ENCODE measurements at places on chromosomes 2 and 18.

- DNase-seq: peak; percentile 97
These were observed at the start of gene HNMT for GRCh38 chr2:137964066-137964858. Gene HNMT (plus strand): TSS chr2:137964473. CDS start chr2:137964492, 19 bp downstream.

- no peak for DNase-seq
These were observed 1325.0 kb upstream of the CDH2 start for GRCh38 chr18:29501952-29502351.

DNA sequence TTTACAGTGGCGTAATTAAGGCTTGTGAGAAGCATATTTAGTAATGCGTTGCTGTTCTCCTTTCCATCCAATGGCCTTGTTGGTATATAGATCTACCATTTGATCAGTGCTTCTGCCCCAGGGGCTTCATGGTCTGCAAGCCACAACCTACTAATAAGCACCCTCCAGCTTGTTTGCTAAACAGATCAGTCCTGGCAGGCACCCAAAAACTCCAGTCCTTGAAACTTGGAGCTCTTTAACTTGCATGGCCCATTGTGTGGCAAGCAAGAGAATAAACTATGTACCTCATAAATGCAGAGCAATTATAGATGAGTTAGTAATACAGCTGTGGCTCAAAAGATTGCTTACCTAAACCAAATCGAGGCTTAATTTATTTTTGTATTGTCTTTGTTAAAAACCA is 158.5 kb downstream of the FTCDNL1 start:
- no peak for DNase-seq

- DNase-seq: no peak
These were observed 72.5 kb downstream of the FAM210A start for GRCh38 chr18:13653746-13654433.

- no peak for DNase-seq
These were observed 324.1 kb downstream of the CCDC178 start for GRCh38 chr18:33116376-33116775.

DNA sequence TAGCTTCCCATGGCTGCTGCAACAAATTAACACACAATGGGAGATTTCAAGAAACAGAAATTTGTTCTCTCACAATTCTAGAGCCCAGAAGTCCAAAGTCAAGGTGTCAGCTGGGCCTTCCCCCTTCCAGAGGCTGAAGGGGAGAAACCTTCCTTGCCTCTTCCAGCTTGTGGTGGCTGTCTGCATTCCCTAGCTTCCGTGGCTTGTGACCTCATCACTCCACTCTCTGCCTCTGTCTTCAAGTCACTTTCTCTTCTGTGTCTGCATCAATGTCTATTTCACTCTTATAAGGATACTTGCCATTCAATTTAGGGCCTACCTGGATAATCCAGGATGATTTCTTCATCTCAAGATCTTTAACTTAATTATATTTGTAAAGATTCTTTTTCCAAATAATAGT is 16.8 kb upstream of the SRBD1 start:
- no peak for DNase-seq

GRCh38 chr2:127217470-127218325 is 2.4 kb downstream of the CYP27C1 start:
- DNase-seq: no peak

DNA sequence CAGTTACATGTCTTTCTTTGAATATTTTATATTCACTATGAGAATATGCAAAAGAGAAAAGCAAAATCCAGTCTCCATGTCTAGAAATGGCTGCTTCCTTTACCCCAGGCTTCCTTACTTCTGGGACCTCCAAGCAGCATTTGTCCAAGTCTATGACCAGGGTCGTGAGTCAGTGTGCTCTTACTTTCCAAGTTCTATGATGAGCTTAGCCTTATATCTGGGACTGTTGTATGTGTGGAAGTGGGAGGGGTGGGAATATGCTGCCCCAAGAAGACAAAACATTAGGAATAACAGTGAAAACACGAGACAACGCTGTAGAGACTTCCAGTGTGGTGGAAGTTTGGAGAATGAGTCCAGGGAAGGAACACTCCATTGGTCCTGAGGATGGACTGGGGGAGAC is 21.2 kb upstream of the CHRNA1 start:
- DNase-seq: no peak

DNA sequence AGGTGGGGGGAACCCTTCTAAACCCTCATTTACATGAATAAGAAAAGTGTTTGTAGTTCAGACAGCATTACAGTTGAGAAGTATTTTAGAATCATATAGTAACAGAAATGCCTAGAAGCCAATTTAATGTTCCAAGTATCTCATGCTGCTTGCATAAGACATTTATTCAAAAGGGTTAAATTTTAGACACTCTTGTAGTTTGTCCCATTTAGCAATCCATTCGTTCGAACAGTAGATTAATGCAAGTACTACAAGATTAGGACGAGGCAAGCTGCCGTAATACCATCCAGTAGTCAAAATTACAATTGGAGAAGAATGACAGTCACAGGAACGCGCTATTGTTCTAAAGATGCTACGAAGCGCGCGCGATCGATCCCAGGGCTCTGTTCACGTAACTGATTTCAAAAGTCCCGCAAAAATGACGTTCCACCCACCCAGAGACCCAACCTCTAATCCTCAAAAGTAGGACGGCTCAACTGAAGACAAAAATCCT is 1.2 kb downstream of the TMEM237 start:
- no peak for DNase-seq

GRCh38 chr18:31965316-31965970 is 22.5 kb upstream of the TRAPPC8 start:
- peak; percentile 76 for DNase-seq

GRCh38 chr2:199488772-199489400 is 31.1 kb upstream of the SATB2 start:
- DNase-seq: peak; percentile 58

DNA sequence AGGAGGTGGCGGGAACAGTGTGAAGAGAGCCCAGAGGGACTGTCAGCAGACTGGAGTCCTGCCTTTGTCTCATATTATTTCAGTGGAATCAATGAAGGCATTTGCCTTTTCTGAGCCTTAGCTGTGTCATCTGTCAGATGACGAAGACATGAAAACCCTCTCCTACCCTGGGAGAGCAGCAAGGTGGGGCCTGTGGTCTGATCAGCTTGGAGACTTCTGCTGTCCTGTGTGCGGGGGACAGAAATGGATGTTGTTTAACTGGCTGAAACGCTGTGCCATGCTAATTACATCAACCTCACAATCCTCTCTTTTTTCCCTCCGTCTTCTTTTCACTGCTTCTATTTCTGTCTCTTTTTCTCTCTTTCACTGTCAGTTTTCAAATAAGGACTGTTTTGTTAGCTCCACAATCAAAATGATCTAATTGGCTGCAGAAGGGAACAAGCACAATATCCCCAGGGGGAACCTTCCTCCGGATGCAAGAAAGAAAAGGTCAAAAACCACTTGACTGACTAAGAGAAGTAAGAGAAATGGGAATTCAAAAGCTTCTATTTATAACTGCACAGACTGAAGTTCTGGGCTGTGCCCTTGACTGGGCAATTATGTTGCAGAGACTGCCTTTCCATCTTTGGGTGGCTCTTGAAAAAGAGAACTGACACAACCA is 340.1 kb downstream of the CLIP4 start:
- DNase-seq: peak; percentile 61

DNA sequence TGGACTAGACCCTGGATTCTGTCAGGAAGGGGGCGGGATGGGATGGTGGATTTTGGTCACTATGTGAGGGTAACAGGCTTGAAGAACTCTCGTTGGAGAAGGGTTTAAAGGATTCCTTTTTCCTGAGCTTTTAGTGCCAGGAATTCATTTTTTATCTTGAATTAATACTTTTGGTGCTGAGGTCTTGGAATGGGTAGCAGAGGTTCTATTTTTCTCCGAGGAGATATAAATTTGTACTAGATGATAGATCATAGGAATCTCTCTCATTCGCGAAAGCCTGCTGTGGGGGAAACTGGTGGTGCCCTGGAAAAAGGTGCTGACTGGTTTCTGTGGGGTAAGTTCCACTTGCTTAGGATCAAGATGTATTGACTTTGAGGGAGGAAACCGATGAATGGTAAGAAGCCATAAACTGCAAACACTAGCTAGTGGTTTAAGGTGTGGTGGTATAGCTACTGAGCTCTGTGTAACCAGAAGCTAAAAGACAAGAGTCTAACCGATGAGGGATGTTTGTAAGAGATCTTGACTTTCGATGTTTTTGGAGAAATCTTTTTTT is 706 bp downstream of the AGPS start:
- DNase-seq: no peak

GRCh38 chr18:79208906-79209305 is 139.7 kb downstream of the ATP9B start:
- DNase-seq: no peak

- DNase-seq: no peak
These were observed 30.9 kb upstream of the DNMT3A start for GRCh38 chr2:25372405-25373268.

DNA sequence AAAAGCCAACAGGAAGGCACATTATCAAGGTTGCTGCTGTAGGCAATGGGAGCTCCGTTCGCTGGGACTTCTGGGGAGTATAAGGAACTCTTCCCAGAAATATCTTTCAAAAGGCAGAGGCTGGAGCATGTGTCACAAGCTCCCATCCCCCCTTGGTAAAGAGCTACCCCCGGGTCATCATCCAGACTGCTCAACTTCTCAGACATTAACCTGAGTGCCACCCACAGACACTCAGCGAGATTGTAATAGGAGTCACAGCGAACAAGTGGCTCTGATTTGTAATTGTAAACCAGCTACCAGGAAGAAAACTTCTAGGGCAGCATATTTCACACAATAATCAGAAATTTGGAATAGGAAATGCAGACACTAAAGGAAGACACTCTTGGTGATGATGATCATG is 290.2 kb upstream of the PARD3B start:
- no peak for DNase-seq

DNA sequence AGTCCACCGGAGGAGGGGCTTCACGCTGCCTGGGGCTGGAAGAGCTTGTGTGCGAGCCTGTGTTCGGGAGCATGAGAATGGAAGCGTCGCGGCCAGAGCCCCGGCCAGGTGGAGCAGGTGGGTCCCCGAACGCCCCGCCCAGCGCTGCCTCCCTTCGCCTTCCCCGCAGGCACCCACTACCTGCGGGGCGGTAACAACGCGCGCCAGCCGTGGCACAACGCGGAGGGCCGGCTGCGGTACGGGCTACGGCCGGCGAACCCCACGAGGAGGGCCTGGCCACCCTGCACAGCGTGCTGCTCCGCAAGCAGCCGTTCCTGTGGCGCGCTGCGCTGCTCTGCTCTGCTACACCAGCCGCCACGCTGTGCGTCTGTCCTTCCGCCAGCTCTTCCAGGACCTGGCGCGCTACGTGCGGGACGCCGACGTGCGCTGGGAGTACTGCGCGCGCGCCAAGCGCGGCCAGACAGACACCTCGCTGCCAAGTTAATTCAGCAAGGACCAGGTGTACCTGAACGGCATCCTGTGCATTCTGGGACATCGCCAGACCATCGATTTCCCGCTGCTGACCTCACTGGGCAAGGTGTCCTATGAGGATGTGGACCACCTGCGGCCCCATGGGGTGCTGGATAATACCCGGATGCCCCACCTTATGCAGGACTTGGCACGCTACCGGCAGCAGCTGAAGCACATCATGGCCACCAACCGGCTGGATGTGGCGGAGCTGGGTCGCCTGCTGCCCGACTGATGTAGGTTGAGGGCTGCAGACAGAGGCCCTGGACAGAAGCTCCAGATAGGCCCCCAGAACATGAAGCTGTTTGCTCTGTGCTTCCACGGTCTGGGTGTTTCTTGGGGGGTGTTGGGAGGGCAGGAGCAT is 200.6 kb downstream of the NAPG start:
- no peak for DNase-seq

DNA sequence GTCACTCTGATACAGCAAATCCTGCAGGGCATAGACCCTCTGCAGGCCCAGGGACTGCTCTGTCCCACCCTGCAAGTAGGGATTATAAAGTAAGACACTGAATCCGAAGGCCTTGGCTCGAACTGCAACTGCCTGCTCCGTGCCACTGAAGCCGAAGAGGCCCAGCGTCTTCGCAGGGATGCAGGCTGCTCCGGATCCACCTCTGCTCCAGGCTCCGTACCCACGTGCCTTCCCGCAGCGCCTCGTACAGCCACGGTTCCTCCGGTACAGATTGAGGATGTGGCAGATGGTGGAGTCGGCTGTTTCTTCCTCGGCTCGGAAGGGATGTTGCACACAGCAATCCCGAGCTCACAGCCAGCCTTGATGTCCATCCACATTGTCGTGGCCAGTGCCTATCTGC is 160.4 kb upstream of the LHCGR start:
- DNase-seq: no peak

DNA sequence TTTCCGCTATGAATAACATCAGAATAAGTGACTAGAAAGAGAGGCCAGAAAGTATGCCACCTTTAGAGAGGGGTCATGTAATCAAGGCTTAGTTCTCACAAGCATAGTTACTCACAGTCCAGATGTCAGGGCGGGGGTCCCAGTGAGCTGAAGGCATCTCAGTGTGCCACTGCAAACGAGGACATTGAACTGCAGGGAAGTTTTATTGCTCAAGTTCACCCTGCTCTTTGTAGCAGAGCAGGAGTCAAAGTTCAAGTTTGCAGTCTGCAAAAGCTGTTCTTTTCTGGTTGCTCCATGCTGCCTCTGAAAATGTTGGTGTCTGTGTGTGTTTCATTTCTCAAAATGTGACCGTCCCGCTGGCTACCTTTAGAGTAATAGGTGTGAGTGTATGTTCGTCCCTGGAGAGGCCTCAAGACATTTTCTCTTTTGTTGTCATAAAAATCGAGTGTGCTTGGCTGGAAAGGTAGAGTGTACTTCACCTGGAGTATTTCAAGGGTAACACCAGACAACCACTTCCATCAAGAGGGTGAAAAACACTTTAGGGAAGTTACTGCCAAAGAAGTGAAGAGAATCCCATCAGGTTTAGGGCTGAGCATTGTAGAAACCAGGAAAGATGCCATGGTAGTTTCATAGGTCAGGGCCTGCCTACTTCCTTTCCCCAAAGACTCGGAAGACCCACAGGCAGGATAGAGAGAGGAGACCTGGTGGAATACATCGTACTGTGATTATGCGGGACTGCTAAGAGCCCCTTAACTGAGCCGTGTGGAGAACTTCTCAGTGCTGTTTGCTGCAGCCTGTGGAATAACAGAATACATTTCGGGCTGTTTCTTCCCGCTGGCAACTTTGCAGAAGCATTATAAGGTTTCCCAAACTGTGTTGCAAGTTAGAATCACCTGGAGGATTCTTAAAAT is 89.9 kb downstream of the LYPD6 start:
- no peak for DNase-seq

DNA sequence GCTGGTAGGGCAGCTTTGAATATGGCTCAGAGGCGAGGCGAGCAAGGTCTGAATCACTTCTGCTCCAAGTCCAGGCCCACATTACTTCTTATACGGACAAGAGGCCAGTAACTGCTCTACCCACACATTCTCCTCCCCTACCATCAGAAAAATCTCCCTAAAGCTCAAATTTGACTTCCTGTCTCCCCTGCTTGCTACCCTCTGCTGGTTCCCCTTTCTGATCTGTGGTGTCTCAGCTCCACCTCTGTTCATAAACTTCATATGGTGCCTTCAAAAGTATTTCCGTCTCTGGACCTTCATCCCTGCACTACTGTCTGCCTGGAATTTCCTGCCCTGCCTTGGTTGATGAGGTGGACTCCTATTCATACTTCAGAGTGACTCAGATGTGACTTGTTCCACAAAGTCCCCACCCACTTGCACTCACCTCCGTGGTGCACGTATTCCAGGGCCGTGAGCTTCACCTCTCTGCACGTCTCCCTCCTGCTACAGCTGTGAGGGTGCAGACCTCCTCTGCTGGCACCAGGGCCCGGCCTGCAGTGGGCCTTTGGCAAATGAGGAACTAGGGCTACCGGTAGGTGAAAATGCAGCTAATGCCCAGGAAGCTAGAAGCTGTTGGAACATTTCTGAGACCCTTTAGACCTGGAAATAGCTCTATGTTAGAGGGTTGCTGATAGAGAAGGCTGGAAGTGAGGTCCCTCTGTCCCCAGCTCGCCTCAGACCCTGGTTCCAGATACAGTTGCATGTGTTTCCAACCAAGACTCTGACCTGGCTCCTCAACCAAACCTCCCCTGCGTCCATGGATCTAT is 24.6 kb upstream of the KCMF1 start:
- peak; percentile 89 for DNase-seq

Measured in MV-4-11 (cell line).